Cortex of kidney (tissue), 1 donor: ENCODE measurements at places on chromosomes 11 and 22.

DNA sequence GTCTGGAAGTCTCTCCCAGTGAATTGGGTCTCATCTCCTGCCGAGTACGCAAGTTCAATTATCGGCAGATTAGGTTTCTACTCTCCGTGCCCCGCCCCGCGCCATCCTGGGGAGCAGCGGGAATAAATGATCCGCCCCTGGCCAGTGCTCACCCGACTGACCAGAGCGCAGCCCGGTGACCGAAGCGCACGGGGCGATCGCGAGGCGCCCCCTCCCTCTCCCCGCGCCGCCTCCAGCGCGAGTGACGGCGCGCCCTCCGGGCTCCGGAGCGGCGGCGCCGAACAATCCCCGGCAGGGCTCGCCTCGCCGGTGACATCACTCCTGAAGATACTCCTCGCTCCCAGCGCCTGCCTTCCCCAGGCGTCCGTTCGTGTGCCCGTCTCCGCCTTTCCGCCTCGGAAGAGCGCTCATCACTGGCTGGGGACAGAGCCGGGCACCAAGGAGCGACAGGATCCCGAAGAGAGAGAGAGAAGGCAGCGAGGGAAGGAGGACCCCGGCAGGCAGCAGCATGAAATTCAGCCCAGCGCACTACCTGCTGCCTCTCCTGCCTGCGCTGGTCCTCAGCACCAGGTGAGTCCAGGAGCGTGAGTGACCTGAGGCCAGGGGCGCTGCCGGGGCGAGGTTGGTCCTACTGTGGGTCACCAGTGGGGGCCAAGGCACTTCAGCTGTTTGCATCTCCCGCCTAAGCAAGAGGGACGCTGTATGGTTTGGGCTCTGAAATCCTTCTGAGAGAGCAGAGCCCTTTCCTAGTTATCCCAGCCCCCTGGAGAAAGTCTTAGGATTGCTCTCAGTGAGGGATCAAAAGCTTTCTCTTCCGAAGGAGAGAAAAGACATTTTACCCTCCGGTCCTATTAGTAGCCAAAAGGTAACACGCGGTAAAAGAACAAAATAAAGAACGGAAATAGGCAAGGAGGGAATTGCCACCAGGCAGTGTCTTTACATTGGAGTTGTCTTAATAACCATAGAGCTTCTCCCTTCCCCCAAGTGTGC lies at the start of gene LUZP2:
TSS of gene LUZP2 (plus strand) at position 318 of the 990 bp plus-strand sequence.
- no peak for DNase-seq

GRCh38 chr11:106998116-106998915 lies 20.0 kb downstream of the GUCY1A2 start:
- DNase-seq = no peak

- DNase-seq = no peak
Measured at GRCh38 chr22:17199003-17199731, 20.1 kb downstream of the ADA2 start.

DNA sequence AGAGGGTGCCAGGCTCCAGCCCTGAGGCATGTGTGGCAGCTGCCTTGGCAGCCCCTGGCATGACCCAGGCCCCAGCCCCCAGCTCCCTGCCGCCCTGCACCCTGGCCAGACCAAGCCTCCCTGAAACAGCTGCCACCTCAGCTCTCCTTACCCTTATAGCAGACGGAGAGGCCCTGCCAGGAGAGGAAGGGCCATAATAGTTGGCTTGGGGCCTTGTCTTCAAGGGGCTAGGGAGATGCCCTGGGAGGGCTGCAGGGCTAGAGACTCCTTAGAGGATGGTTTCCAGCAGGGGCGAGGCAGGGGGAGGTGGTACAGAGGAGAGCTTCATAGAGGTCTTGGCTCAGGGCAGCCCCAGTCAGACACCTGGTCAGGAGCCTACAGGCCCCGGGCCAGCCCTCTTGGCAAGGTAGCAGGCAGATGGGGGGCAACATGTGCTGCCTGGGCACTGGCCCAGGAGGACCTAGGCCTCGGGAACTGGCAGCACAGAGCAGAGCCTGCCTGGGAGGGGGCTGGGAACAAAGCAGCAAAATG lies 13.0 kb downstream of the SMTN start:
- DNase-seq = no peak

DNA sequence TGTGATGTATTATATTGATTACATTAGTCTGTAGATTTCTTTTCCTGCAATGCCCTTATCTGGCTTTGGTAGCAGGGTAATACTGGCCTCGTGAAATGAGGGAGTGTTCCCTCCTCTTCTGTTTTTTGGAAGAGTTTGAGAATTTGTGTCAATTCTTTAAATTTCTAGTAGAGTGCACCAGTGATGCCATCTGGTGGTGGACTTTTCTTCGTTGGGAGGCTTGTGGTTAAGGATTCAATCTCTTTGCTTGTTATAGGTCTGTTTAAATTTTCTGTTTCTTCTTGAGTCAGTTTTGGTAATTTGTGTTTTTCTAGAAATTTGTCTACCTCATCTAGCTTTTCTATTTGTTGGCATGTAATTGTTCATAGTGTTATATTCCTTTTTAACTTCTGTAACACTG lies 18.9 kb downstream of the SHANK3 start:
- DNase-seq = no peak

GRCh38 chr22:43720716-43721115 lies 91.4 kb downstream of the EFCAB6 start:
- DNase-seq = no peak

- no peak for DNase-seq
Measured at GRCh38 chr22:30408388-30409102, 11.7 kb downstream of the SEC14L2 start.

- DNase-seq = no peak
Measured at GRCh38 chr11:73274722-73275380, 2.7 kb downstream of the P2RY6 start.

DNA sequence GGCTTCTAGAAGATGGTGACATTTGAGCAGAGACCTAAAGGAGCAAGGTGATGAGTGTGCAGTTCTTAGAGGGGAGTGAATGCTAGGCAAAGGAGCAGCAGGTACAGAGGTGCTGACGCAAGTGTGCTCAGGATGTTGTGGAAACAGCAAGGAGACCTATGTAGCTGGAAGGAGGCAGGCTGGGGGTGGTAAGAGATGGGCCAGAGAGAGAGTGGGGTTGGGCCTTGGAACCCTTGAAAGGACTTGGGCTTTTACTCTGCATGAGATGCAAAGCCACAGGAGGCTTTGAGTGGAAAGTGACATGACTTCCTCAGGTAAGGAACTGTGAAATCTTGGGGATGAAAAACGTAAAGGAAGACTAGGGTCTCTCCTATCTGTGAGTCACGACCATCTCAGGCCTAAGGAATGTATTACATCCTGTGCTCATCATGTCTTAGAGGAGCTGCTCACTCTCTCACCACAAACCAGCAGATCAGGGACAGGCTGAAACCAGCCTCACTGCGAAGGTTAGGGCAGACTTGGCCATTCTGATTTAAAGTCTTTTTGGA lies 65.4 kb downstream of the MICAL2 start:
- DNase-seq = no peak

DNA sequence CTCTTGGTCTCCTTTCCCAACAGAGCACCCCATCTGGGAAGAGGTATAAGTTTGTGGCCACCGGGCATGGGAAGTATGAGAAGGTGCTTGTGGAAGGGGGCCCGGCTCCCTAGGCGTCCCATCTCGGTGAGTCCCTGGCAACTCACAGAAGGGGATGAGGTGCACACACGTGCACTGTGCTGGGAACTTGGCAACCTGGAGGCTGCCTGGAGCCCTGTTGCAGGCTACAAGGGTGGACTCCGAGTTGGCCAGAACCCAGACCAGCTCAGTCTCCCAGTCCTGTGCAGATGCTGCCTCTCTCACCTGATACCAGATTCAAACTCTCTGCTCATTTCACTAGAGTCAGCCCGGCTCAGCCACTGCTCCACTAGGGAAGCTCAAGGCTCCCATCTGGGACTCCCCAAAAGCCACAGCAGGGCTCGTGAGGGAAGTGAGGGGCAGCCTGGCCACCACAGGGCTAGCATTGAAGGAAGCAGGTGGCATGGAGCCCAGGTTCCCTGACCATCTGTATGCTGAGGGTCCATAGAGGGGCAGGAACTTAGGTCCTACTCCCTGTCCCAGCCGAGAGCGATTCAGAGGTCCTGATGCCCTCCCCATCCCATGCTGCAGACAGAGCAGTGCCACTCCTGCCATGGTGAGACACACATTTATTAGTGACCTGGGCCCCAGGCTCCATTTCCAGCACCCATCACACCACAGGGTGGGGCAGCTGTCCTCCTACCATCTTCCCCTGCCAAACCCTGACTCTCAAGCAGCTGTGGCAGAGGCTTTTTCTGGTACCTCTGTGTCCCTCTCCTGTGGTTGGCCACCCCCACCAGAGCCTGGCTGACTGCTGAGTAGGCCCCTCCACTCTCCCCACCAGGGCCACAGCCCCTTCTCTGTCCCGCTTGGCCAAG lies 4.0 kb downstream of the PRR33 start:
- no peak for DNase-seq

- no peak for DNase-seq
Measured at GRCh38 chr11:46451759-46452158, 60.2 kb upstream of the CHRM4 start.

GRCh38 chr11:119473901-119474681 lies 51.1 kb upstream of the THY1 start:
- no peak for DNase-seq

- DNase-seq = no peak
Measured at GRCh38 chr11:20008871-20009644, 151.2 kb downstream of the DBX1 start.

GRCh38 chr22:46908641-46909107 lies 146.2 kb downstream of the TBC1D22A start:
- DNase-seq = no peak

GRCh38 chr22:30438559-30438958 lies 13.0 kb downstream of the MTFP1 start:
- no peak for DNase-seq

- no peak for DNase-seq
Measured at GRCh38 chr11:1706634-1707400, 9.8 kb downstream of the KRTAP5-6 start.

GRCh38 chr11:134074766-134075165 lies 5.9 kb downstream of the JAM3 start:
- DNase-seq = no peak

DNA sequence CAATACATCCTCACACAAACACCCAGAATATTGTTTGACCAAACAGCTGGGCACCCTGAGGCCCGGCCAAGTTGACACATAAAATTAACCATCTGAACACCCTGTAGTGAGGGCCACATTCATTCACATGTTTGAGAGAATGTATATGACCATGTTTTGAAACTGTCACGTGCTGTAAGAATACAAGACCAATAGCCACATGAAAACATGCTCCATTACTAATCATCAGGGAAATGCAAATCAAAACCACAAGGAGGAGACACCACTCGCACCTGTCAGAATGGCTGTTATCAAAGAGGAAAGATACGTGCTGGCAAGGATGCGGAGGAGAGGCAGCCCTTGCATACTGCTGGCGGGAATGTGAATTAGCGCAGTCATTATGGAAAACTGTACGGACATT lies 38.3 kb upstream of the IGSF9B start:
- no peak for DNase-seq
